Activated CD8-positive, alpha-beta T cell treated with anti-CD3 and anti-CD28 coated beads for 36 hours (primary cell): ENCODE measurements at places on chromosomes 2 and 18.

- no peak for DNase-seq
These were observed 92.3 kb downstream of the GYPC start for GRCh38 chr2:126748188-126748760.

DNA sequence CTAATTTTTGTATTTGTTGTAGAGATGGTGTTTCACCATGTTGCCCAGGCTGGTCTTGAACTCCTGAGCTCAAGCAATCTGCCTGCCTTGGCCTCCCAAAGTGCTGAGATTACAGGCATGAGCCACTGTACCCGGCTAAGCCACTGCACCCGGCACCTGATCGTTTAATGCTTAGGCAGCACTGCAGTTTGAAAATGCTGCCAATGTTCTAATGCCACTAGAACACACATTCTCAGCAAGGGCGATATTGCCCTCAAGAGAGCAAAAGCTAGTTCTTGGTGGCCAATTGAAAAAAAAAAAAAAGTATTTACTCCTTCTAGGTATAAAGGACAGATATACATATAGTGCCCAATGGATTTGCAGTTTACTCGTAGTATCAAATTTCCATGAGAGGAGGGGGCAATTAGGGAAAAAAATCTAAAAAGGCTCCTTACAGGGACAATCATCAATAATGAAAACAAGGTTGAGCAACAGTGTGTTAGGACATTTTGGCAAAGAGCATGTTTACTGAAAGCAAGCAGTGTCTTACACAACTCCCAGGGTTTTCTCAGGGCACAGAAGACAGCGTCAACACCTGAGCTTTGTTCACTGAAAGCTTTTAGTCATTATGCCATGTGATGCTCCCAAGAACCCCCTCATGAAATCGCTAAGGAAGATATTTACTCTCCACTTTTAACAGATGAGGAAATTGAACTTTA lies 199.9 kb upstream of the PKDCC start:
- no peak for DNase-seq

DNA sequence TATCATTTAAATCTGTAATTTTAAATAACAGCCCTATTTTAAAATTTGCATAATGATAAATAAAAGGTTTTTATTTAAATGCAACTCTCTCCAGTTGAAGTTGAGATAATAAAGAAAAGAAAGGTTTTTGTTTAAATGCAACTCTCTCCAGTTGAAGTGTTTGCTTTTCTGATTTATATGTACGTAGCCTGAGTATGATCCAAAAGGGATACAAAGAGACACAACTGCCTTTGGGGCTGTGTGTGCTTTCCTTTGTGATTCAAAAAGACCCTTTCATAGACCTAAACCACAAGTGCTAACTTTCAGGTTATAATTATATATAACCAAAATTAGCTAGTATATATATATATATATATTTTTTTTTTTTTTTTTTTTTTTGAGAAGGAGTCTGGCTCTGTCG lies 76.2 kb upstream of the MFF start:
- no peak for DNase-seq

DNA sequence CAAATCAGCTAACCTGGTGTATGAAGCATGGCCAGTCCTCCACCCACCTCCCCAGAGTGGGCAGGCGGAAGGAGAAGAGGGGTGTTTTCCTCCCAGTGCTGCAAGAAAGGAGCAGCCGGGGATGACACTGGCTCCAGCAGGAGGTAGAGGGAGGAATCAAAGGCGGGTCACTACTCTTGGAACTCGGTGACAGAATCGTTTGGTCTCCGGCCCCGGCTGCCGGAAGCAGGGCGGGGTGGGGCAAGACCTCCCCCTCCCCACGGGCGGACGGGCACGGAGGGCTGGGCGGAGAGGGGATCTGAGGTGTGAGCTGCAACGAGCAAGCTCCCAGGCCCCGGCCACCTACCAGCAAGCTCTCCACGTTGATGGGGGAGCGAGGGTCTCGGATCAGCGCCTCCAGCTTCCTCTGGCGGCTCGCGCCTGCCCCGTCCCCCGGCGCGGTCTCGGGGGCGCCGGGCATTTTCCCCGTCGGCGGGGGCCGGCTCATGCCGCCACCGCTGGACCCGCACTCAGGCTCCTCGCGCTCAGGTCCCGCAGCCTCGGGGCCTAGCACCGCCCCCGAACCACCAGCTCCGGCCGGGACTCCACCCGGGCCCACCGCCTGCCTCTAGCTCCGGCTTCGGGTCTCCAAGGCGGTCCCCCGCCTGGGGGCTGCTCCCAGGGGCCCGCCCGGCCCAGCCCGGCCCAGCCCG lies 640 bp downstream of the ROCK2 start:
- peak; percentile 56 for DNase-seq

DNA sequence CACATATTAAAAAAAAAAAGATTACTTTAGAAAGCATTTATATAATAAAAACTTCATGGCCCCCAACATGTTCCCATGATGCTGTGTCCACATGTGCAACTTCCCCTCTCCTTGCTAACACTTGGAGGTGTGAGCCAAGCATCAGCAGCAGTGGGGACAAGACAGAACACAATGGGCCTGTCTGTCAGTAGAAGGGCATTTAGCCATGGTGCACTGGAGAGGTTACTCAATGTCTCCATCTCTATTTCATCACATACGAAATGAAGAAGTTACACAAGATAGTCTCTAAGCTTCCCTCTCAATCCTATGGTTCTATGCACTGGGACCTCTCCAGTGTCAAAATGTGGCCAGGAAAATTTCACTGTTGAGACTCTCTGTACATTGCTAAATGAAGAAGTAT lies 2.5 kb downstream of the VIT start:
- no peak for DNase-seq

DNA sequence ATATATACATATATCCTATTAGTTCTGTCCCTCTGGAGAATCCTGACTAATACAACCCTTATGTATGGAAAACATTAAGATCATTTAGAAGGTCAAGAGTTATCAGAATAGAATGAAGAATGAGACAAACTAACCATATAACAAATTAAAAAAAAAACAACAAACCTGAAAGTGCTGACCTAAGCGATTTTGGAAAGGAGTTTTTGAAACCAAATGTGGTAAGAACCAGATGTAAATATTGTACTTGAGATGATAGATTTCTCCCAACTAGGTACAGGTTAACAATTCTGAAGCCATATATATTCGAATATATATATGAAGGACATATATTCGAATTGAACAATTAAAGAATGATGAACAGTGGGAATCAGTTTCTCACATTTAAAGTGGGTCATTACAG lies 917.8 kb upstream of the SLC39A10 start:
- no peak for DNase-seq

DNA sequence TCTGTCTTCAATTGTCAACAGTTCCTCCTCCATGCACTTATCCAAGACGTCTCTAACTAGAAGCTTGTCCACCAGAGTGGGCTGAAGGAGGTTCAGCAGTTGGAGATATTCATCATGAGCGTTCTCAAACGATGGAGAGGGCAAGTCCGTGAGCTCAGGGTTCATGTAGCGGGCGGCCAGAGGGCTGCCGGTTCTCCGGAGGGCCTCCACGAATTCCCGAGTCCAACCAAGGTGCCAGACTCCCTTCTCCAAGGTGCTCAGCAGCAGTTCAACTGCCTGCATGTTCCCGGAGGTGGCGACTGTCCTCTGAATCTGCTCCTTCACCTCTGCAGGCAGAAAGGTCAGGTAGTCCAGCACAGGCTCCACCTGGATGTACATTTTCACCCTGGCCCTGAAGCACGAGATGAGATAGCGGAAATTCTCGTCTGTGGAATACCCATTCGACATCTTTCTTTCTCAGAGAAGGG lies 590 bp downstream of the IFIH1 start:
- peak; percentile 30 for DNase-seq

DNA sequence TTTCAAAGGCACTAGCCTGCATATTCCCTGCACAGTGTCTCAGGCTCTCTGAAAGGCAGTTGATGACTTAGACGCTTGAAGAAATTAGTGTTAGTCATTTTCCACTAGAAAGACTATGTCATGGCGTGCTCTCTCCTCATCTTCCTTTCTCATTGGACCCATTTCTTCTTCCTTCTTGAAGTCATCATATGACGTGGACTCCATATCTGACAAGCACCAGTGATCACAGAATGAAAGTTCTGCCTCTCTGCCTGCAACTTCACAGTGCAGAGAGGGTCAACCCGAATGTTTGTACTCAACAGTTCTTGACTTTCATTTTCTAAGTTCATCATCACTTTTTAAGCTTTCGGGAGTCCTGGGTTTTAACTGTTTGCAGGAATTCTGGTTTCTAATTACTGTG lies 63.7 kb upstream of the CYRIA start:
- no peak for DNase-seq

- no peak for DNase-seq
These were observed 15.6 kb downstream of the CHMP1B start for GRCh38 chr18:11866764-11867163.

- DNase-seq: no peak
These were observed 1.7 kb upstream of the RFTN2 start for GRCh38 chr2:197677056-197677455.

DNA sequence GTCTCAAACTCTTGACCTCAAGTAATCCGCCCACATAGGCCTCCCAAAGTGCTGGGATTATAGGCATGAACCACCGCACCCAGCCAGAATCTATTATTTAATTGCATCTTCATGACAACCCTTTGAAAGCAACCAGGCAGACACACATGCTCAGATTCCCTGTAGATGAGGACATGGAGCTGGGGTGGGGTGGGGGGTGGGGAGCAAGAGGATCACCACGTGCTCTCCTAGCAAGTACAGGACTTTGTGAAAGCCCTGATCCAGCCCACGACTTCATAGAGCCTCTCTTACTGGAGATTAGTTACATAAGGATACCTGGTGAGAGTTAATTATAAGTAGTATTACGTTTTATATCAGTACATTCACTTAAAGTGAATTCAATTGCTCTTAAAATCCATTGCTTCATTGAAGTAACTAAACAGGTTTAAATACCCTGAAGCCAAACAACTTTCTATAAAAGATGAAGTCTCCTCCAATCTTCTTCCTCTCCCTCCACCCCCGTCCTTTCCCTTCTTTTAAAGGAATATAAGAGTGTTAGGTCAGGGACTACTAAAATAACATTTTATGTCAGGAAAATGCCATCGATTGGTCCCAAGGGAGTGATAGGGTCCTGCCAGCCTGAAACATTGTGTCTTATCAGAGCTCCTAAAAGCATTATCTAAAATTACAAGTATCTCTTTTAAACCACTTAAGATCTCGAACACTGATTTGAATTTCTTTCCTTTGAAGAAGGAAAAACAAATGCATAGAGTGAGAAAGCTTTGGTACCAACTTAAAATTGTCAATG lies 123.9 kb downstream of the EPHA4 start:
- DNase-seq: no peak

DNA sequence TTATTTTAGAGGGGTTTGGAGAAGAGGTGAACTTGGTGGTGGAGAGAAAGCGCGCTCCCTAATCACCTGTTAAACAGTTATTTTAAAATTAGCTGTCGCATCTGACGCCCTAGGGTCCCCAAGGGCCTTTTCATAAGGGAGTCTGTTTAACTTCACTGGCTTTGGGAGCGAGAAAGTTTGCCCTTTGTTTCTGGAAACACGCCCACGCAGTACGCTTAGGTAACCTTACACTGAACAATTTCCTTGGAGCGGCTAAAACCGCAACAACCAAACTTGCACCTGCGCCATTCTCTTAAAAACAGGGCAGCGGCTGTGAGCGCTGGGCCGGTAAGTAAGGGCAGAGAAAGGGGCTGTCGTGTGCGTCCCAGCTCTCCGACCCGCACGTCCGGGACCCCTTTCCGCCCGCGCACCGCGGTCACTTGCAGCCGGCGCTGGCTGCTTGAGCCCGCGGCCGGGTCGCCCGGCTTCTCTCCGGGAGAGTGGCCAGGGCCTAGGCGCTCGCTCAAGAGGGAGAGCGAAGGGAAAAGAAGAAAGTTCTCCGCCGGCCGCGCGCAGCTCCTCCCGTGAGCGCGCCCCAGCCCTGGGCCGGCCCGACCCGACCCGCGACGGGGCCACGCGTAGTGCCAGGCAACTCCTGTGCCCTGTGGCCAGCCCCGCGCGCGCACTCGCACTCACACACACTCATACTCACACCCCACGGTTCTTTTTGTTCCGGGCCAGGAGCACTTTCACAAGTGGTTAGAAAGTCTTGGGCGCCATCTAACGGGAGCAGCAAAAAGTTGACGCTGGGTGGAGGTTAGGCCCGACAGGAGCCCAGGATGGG lies 19.2 kb downstream of the POU3F3 start:
- DNase-seq: peak; percentile 70

GRCh38 chr18:49566217-49566770 lies 4.4 kb downstream of the LIPG start:
- DNase-seq: no peak

DNA sequence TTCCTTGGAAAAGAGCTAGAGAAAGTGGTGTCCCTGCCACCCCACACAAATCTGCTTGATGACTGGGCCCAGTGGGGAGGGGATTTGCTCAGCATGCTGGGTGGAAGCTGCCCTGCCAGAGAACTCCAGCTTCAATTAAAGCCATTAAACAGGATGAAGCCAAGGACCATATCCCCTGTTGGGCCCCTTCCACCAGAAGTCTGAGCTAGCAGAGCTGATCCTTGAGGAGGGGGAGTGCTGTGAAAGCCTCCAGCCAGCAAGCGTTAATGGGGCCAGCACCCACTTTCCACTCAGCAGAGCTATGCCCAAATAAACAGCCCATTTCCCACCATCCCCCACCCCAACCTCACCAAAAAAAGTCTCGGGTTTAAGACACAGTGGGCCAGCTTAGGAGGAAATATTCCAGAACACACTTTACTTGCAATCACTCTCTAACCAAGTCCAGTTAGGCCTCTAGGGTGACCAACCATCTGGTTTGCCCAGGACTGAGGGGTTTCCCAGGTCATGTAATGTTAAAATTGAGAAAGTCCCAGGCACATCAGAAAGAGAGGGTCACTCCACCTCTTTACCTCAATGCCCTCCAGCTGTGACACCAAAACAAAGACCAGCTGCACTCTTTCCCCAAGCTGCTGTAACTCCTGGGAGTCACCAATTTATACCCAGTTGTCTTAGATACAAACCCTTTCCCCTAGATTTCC lies 132.3 kb downstream of the FOXI3 start:
- DNase-seq: no peak

DNA sequence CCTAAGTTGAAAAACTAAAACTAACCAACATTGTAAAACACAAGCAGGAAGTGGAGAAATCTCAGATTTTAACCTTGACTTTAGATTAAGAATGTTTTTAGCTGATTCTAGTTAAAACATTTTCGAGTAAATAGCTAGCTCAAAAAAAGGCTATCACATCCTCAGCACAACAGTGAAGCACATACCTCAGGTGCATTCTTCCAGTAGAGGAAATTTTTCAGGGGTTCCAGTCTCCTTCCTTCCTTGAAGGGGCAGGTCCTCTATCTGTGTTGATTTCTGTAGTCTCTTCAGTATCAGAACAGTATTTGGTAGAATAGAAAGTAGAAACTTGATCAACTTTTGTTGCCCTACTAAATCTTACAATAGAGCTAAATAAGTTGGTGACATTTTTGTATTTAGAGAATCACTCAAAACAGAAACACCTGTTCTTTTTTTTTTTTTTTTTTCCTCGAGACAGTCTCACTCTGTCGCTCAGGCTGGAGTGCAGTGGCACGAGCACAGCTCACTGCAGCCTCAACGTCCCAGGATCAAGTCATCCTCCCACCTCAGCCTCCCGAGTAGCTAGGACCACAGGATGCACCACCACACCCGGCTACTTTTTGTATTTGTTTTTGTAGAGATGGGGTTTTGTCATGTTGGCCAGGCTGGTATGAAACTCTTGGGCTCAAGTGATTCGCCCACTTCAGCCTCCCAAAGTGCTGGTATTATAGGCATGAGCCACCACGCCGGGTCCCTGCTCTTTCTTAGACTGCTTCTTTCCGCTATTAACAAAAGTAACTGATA lies 6.9 kb upstream of the GPR155 start:
- peak; percentile 38 for DNase-seq
